ENCODE measurements at places on chromosomes 6 and 20.

DNA sequence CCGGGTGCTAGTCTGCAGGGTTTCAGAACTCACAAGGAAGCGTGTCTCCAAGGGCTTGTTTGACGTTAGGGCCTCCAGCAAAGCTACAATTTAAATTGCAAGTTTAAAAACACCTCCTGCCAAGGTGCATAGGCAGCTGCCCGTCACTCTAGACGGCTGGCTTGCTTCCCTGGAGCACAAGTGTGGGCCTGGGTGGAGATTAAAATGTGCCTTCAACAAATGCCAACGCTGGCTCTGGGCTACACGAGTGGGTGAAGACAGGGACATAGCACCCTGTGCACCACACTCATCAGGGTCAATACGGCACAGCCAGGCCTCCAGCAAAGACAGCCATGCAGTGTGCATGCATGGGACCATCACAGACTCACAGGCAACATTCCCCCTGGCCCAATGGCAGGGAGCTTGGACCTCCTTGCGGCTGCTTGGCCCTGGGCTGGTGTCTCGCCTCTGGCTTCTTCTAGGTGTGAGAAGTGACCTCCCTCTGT lies 48.4 kb upstream of the FRMD1 start:
- no peak for DNase-seq

DNA sequence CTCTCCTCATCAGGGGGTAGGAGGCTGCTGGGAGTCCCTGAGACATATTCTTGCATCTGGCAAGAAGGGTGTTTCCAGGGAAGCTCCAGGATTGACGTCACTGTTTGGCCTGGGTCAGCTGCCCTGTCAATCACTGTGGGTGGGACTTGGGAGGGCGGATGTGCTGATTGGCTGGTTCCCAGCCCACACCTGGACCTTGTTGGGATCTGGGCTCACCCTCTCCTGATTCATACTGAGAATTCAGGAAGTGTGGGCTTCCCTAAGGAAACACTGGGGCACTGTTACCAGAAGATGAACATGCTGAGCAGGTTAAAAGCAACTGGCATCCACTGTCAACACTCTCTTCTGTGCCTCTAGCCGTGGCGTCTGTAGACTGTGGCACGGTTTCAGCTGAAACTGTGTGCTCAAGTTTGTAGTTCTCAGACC lies 36.5 kb downstream of the CDH26 start:
- DNase-seq = peak; percentile 10

- peak; percentile 99 for DNase-seq
Measured at GRCh38 chr6:4941782-4942672, 61.8 kb downstream of the RPP40 start.

DNA sequence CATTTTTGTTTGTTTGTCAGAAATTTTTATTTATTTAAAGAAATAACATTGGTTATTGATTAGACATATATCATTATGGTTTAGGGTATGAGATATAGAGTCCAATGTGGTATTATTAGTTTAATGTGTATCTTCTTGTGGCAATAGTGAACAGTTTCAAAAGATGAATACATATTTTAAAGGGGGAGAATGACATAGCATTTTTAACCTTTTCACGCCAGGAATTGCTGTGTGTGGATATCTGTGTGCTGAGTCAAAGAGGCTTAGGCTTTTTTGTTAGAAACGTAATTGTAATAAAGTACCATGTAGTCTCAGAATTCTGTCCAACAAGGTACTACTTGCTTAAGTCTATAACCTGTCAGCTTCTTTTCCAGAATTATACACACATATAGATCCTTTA lies 451.6 kb downstream of the ADGRB3 start:
- DNase-seq = no peak

DNA sequence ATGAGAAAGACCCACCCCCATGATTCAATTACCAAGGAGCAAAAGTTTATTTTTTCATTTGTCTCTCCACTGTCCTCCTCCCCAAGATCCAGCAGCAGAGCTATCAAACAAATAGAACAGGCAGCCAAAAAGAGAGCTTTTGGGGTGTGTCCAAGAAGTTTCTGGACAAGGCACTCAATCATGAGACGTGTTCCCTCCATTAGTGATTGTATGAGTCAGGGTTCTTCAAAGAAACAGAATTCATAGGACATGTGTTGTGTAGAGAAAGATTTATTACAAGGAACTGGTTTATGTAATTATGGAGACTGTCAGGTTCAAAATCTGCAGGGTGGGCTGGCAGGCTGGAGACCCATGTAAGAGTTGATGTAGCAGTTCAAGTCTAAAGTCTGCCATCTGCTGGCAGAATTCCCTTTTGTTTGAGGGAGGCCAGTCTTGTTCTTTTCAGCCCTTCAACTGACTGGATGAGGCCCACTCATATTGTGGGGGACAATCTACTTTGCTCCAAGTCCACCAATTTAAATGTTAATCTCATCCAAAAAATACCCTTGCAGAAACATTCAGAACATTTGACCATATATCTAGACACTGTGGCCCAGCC lies 248.1 kb upstream of the OPRM1 start:
- peak; percentile 7 for DNase-seq

GRCh38 chr6:163525926-163526325 lies 111.4 kb downstream of the QKI start:
- DNase-seq = peak; percentile 24

GRCh38 chr6:25014791-25015560 lies 79.2 kb upstream of the RIPOR2 start:
- DNase-seq = peak; percentile 89

- no peak for DNase-seq
Measured at GRCh38 chr6:166223079-166223478, 55.4 kb upstream of the TBXT start.

- no peak for DNase-seq
Measured at GRCh38 chr6:152705327-152705726, 7.6 kb downstream of the MYCT1 start.

DNA sequence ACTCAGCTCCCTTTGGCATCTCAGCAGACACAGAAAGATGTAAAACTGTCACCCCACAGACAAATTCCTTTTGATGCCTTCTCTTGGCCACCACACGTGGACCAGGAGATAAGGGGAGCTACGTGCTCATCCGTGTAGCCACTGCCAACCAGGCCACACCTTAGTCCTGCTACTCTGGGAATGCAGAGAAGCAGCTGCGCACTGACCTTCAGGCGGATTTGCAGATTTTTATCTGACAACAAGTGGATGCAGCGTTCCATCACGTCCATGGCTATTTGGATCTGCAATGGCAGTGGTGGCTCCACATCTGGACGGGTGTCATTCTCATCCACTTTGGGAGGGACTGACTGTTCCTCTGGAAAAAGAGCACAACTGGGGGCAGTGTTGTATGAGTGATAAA lies 30.8 kb downstream of the TTI1 start:
- peak; percentile 43 for DNase-seq

DNA sequence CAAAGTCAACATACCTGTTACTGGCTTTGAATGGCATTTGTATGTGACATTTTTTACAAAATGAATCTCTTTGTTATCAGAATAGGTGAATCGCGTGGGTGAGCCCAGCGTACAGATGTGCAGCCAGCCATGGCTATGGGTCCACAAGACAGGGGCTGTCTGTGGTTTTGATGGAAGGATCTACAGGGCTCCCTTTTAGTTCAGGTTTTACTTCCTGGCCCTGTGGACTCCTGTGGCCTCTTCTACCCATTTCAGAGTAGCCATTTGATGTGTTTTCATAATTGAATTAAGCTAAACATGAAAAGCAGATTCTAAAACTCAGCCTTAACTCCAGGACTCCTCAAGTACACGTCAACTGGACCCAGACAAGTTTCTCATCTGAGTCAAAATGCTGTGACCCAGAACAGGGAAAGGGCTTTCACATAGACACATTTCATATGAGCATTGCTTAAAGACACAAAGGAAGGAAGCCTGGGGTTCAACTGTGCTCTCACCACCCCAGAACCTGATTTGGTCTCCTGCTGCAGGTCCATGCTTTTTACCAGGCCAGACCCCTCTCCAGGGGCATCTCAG lies 105.3 kb upstream of the NAA20 start:
- no peak for DNase-seq

DNA sequence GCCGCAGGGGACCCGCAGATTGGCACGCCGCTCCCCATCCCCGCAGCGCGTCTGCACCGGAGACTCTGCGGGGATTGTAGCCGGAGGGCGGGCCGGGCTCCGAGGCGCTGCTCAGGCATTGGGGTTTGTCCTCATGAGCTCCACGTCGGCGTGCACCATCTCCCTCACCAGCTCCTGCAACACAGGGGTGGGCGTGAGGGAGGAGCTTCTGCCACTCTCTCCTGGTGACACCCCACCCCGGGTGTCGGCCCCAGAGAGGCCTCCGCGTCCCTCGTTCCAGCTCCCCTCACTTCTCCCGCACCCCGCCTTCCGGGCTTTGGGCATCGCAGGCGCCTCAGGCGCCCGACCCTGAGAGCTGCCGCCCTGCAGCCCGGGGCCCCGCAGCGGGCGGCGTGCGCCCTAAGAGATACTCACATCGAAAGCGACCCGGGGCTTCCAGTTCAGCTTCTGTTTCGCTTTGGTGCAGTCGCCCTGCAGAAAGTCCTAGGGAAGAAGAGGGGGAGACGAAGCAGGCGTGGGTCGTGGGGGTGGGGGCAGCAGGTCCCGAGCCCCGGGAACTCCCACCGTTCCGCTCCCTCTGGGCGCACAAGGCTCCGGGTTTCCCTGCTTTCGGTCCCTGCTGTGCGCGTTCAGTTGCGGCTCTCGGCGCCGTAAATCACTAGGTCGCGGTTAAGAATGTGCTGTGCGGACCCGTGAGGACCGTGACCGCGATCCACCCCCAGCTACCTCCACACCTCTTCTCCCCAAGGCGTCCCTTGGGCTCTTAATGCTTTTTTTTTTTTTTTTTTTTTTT lies 14.5 kb downstream of the FOXC1 start:
- DNase-seq = no peak

Data from amniotic epithelial cell (primary cell).